Fibroblast of mammary gland (primary cell): ENCODE measurements at places on chromosomes 1 and 21.

DNA sequence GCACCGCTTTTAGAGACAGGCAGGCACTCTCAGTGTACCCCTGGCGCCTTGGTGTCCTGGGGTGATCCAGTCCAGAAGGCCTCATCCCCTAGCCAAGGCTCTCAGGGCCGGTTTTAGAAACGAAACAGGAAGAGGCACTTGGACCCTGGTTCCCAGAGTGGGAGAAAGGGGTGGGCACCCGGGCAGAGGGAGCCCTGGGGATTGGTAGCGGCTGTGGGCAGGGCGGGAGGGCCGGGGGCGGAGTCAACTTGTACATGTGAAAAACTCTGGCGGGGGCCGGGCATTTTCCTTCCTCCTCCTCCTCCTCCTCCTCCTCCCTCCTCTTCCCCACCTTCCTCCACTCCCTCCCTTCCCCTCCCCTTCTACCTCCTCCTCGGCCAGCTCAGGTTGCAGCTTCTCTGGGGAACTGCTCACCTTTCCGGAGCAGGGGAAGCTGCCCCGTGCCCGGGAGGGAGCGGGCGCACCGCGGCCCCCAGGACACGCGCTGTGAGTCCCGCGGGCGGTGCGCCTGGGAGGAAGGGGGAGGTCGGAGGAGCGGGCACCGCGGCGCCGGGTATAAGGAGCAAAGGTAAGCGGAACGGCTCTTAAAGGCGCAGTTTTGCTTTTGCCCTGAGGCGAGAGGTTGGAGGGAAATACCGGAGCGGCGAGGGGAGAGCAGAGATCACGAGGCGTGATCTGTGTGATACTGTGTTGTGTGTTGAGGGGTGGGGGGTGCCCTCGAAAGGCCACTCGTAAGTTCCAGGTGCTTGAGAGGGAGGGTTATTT, at the start of gene CDK18:
TSS of gene CDK18 (plus strand) at position 359 of the 765 bp plus-strand sequence. CDS start 18,499 bp downstream, outside the sequence.
- DNase-seq: no peak

DNA sequence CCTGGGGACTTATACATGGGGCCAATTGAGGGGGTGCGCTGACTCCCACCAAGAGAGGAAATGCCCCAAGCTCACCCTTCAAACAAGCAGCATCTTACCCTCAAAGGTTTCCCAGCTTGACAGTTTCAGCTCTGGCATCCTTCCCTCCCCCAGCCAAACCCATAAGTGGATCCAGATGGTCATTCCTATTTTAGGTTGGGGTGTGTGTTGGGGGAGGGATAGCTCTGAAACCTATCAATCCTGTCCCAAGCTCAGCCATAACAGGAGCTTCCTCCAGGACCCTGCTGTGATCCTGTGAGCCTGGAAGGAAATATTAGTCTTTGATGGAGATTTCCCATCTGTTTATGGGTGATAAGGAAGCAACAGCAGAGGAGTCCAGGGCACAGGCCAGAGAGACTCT, 3.4 kb upstream of the TMEM222 start:
- DNase-seq: peak; percentile 64

DNA sequence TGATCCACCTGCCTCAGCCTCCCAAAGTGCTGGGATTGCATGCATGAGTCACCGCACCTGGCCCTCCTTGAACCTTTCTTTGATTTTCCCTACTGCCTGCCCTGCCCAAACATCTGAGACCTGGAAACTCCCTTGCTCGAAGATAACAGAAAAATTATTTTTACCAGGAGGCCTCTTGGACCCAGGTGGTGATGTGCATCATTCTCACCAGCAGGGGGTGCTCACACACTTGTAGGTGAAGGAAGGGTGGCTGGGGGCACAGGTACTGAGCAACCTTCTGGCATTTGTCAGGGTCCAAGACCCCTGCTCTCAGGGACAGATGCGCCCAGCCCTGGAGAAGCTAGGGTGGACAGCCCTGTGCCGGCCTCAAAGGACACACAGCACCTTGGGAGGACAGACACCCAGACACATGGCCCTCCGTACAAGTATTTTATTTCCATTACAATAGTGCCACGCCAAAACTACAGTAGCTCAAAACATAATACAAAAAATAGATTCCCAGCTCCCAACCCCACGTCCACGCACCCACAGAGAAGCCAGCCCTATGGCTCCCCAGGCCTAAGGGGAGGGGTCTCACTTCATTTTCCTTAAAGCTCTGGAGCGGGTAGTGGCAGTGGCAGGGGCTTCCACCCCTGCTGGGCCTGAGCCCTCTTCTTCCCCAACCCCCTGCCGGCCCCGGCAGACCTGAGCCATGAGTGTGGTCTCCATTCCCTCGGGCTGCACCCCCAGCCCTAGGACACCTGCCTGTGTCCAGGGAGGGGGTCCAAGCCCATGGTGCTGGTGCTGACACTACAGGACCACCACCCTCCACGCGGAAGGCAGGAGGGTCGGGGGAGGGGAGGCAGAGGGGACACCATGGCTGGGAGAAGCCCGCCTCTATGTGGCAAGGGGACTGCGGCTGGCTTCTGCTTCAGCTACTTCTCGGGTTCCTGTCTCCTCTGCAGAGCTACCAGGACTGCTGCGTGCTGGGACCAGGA, 40.4 kb upstream of the EIF4G3 start:
- DNase-seq: peak; percentile 49

DNA sequence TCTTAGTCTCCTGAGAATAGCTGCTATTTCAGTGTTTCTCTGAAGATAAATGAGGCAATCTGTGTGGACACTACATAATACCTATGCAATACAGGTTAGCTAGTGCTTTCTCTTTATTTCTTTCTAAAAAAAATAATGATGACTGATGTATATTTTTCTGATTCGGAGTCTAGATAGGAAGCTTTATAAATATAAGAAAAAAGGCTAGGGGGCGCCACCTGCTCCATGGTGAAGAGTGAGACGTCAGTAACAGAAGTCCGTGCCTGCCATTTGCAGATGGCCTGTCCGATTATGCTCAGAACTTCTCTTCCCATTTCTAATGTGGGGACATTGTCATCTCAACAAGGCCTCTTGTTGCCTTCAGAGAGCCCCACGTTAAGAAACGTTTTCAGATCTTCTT, 26.4 kb downstream of the QSOX1 start:
- peak; percentile 27 for DNase-seq

DNA sequence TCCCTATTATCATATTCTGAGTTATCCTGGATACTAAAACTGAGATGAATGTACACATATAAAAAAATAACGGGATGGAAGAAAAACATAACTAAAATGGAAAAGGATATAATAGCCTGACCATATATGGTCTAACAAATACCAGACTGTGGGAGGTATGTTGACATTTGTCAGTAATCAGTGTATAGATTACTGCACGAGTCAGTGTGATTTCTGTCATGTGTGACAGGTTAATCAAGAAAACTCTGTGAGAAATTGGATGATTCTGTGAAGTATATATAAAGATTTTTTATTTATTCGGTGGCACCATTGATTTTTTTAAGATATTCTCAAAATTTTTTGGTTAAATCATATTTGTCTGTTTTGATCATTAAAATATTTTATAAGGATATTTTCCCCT, 547.3 kb upstream of the B3GALT2 start:
- DNase-seq: no peak

GRCh38 chr1:179968284-179968993, 13.8 kb downstream of the CEP350 start:
- no peak for DNase-seq

GRCh38 chr1:208029381-208030287, 118.7 kb upstream of the CD34 start:
- DNase-seq: peak; percentile 77

GRCh38 chr1:227308367-227309336, 9.6 kb downstream of the CDC42BPA start:
- DNase-seq: no peak

DNA sequence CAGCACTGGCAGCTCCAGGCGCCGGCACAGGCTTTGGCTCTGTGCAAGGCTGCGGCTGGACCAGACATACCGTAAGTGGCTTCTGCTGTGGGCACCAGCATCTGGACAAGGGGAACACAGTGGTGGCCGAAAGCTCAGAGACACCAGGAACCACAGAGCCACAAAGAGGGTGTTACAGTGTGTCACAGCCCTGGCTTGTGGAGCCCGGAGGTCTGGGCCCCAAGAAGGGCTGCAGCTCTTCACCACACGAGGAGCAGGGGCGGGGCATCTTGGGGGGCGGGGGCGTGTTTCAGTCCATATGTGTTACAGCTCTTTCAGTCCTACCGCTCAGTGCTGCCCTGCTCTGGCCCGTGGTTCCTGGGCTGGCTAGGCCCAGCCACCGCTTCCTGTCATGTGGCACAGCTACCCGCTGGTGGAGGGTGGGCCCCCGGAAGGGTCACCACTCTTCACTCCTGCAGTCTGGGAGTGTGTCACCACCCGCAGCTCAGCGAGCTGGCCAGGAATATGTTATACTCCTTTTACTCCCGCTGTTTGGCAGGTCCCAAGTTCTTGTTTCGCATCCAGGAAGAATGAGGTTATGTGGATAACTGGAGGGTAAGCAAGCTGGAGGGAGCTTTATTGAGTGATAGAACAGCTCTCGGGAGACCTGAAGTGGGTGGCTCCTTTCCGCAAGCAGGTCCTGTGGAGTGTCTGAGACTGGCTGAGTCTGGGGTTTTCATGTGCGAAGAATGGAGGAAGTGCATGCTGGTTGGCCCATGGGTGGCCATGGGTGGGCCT, 3.3 kb upstream of the LSM10 start:
- peak; percentile 87 for DNase-seq

- peak; percentile 62 for DNase-seq
Measured at GRCh38 chr21:28872218-28872617, 120.5 kb downstream of the LTN1 start.

GRCh38 chr21:43733529-43734071, 14.7 kb downstream of the PDXK start:
- peak; percentile 90 for DNase-seq

DNA sequence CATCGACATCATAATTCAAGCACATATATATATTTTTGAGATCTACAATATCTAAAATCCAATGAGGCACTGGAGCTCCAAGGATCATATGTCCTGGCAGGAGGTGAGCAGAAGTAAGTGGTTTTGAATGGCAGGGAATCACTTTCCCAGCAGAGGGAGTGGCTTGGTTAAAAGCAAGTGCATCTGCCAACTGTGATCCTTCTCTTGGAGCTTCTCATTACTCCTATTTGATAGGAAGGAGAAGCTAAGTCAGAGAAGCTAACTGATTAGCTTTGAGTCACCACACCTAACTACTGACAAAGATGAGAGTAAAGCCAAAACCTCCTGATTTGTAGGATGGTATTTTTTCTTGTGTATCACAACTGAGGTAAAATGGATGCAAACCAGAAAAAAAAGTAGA, 55.0 kb downstream of the ALG14 start:
- DNase-seq: no peak

- no peak for DNase-seq
Measured at GRCh38 chr1:32342704-32343103, 6.7 kb upstream of the MARCKSL1 start.

GRCh38 chr1:1614204-1614953, 921 bp upstream of the MIB2 start:
- DNase-seq: peak; percentile 84

DNA sequence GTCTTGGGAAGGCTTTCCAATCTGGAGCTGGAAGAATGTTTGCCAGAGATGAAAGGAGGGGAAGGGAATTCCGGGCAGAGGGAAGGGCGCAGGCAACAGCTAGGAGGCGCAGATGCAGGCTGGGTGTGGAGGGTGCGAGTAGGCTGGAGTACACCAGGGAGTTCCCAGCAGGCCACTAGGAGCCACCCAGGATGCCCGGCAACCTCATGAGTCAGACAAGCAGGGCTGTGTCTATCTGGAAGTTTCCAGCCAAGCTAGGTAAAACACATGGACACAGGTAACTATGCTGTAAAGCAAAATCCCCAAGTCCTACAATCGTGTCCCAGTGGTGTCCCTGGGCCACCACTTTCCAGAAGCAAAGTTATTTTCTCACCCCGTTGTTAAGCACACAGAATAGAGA, 990 bp upstream of the NBL1 start:
- peak; percentile 47 for DNase-seq

GRCh38 chr21:42775123-42775522, 104.2 kb downstream of the WDR4 start:
- DNase-seq: no peak

- DNase-seq: no peak
Measured at GRCh38 chr1:15139654-15140350, 13.7 kb upstream of the TMEM51 start.

- no peak for DNase-seq
Measured at GRCh38 chr1:31189696-31190674, 49.7 kb downstream of the NKAIN1 start.

- peak; percentile 79 for DNase-seq
Measured at GRCh38 chr1:155892796-155893195, 18.4 kb downstream of the RIT1 start.

- no peak for DNase-seq
Measured at GRCh38 chr1:217106231-217106901, 383.1 kb upstream of the ESRRG start.

DNA sequence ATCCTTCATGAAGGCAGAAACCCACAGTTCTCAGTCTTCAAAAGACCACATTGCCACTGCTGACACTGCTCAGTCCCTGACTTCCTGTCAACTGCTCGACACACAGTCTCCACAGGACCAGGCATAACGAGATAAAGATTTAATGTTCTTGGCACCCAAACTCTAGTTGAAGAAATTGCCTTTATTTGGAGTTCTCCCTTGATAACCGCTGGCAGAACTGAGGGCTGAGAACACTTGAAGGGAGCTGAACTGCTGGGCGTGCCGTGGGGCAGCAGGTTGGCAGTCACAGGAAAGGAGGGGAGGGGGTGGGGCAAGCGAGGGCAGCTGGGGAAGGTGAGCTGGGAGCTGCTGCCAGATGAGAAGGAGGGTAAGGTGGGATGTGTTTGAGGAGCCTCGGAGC, 15.9 kb downstream of the HENMT1 start:
- no peak for DNase-seq

- no peak for DNase-seq
Measured at GRCh38 chr1:47683401-47683800, 245.6 kb downstream of the FOXD2 start.

DNA sequence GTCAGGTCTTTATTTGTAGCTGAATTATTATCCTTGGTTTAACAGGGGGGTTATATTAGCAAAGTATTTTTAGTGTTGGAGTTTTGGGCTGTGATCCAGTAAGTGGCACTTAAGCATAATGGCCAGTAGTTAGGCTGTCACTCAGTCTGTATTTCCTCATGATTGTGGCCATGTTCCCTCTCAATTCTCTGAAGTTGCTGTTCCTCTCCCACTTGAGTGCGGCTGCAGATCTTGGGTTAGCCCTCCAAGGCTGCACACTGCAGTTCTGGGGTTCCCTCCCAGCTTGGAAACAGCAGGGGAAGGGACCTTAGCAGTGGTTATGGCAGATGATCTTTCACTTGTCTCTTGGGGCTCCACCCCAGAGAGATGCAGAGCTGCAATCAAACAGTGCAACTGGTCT, 23.2 kb upstream of the DENND1B start:
- no peak for DNase-seq
